ENCODE measurements at places on chromosomes 5 and 9. TPM values are rescaled to one million over a fixed set of nuclear protein-coding genes. Genes with fewer than 3 reads are reported as not detected.

DNA sequence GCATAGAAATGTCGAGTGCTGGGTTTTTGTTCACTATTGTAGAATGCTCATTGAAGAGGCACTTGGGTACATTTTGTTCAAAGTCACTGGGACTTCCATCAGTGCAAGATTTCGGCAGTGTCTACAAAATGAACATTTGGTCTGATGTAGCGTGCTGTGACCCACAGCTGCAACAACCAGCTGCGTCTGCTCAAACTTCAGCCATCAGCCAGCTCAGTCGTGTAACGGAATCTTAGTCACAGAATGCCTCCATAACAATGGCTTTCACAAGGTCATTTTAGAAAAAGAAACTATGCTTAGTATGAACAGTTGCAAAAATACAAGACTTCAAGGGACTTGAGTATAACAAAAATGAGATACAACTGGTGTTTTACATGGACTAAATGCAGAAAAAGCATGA is 828.1 kb upstream of the GRAMD2B start:
- no peaks in the 10 kb centered on the region for H3K36me3 ChIP-seq
- no peak overlapping the region for H3K4me3 ChIP-seq
- H3K4me1 ChIP-seq = no peaks in the 10 kb centered on the region
- no peak overlapping the region for H3K27ac ChIP-seq
- DNase-seq = no peak

Gene ANKRD20A1
- total RNA-seq = 1.3 TPM

- H3K4me1 ChIP-seq = no peaks in the 10 kb centered on the region
- DNase-seq = no peak
- H3K4me3 ChIP-seq = no peak overlapping the region
- peaks cover 6% of the 10 kb centered on the region for H3K27me3 ChIP-seq
- no peak overlapping the region for H3K27ac ChIP-seq
Observed at GRCh38 chr9:31078175-31078574, 1306.3 kb upstream of the ACO1 start.

- H3K27me3 ChIP-seq = no peaks in the 10 kb centered on the region
- no peak for DNase-seq
- no peak overlapping the region for H3K27ac ChIP-seq
Observed at GRCh38 chr9:118984607-118985006, 384.6 kb downstream of the BRINP1 start.

DNA sequence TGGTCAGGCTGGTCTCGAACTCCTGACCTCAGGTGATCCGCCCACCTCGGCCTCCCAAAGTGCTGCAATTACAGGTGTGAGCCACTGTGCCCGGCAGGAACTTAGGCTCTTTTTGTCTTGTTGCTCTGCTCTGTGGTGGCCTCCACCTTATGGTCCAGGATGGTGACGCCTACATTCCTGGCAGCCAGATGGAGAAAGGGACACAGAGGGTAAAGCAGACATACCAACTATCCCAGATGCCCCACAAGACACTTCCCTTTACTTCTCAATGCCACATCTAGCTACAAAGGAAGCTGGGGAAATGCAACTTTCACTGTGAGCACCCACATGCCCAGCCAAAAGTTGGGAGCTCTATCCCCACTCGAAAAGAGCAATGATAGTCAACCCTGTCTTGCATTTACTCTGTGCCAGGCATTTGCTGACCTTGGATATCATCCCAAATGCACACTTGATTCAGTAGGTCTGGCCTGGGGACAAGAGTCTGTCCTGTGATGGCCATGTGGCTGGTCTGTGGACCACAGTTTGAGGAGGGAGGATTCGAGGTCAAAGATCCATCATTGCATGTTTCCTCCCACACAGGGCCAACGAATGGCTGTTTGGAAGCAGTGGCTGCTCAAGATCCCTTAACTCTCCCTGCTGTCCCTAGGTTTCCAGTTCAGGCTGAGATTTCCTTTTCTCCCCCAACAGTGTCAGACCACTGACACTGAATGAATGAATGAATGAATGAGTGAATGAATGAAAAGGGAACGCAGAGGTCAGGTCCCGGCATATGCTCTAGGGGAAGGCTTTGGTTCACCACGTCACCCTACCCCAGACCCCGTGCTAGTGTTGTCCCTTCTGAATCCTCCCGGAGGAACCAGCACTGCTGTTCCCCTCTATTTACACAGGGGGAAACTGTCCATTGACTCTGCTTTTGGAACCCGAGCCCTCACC is 1.4 kb upstream of the ERGIC1 start:
- peak overlapping the region; percentile 96 for H3K27ac ChIP-seq
- peak overlapping the region; percentile 93 for H3K4me3 ChIP-seq
- H3K36me3 ChIP-seq = no peaks in the 10 kb centered on the region
- no peak for DNase-seq

- no peak for DNase-seq
- no peaks in the 10 kb centered on the region for H3K4me1 ChIP-seq
Observed at GRCh38 chr5:88190106-88190834, 78.4 kb downstream of the TMEM161B start.

Measured in T-helper 17 cell (primary cell).